AG09319 (cell line): ENCODE measurements at places on chromosomes 1 and 21.

DNA sequence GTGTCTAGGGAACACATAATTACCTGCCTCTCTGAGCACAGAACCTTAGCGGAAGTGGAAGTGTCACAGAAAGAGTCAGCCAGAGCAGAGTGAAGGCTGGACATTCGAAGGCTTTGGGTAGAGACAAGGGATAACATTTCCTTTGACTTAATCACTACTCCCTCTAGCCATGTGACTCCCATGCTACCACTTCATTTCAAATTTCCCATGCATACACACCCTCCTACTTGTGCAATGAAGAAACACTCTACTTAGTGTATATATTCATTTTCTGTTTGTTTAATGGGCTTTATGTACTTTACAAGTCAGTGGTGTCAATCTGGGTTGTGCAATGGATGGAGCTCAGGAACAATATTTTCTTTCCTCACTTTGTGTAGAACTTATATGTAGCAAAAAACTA lies 6.9 kb downstream of the ANKRD35 start:
- no peak for DNase-seq

DNA sequence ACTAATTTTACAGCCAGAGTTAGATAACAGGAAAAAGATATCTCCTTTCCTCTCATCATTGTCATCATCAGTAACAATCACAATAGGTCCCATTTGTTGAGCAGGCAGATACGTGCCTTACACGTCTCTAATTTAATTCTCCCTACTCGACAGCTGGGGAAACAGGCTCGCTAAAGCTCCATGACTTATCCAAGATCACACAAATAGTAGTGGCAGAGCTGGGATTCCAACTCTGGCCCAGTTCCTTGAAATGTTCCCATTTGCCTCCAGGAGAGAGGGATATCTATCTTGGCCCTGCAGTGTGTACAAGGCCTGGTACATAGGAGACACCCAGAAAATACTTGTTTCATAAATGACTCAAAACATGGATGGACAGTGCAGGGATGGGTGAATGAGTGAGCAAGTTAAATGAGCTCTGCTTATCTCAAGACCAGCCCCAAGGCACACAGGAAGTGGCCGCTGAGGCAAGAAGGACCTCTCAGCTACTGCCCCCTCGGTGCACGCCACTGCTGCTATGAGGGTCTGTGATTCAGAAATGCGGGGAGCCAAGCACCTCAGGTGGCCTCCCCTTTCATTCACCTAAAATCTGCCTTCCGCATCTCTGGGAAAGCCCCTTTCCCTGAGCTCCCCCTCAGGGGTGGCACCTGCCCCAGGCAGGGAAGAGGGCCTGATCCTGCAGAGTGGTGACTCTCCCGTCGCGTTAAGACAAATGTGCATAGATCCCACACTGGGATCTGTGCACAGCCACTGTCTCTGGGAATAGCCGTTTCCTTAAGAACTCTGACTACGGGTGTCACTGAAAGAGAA lies 3.6 kb downstream of the KCNN3 start:
- no peak for DNase-seq

DNA sequence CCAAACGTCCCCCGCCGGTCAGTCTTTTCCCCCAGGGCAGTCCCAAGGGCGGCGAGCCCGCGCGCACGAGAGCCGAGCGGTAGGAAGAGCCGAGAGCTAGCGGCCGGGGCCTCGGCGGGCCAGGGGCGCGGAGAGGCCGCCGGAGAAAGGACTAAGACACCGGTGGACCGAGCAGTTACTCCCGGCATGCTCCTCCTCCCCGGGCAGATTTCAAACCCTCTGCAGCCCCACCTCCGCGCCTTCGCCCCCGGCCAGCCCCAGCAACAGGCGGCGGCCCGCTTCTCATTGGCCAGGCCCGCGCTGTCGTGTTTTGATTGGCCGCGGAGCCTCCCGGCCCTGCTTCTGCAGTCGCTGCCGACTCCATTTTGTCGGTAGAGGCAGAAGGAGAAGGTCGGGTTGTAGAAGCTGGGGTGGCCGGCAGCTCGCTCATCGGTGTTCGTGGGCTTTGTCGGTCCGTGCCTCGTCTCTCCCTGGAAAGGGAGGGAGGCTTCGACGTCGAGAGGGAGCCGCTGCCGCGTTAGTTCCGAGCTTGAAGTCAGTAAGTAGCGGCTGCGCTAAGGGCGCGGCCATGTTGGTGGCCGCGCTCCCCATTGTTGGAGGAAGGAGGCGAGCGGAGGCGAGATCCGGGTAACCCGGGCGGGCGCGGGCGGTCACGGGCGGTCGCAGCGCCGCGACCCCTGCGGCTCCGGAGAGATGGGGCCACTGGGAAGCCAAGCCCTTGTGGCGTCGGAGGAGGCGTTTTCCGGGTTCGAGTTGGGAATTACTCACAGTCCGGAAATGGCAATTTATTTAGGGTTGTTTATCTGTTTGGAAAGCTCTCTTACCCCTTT lies at the start of gene PNRC2:
PNRC2 (plus strand) TSS at position 368 of the 830 bp plus-strand sequence. CDS start 1,630 bp downstream, outside the sequence.
- peak; percentile 92 for DNase-seq

DNA sequence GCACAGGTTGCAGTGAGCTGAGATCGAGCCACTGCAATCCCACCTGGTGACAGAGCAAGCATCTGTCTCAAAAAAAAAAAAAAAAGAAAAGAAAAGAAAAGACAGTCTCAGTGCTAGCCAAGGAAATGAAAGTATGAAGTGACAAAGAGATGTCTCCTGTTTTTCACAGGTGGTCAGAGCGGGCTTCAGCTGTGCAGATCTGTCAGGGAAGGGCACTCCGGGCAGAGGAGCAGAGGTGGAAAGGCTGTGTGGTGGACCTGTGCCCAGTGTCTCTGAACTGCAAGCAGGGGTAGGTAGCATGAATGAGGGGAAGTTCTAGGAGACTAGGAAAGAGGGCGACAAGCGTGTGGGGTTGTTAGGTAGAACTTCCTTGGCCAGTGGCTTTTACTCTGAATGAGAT lies 67.5 kb downstream of the CD247 start:
- DNase-seq = no peak

GRCh38 chr1:147201276-147201675 lies 23.9 kb downstream of the FMO5 start:
- DNase-seq = no peak

- DNase-seq = no peak
Observed at GRCh38 chr1:47990286-47990685, 6.9 kb downstream of the TRABD2B start.

DNA sequence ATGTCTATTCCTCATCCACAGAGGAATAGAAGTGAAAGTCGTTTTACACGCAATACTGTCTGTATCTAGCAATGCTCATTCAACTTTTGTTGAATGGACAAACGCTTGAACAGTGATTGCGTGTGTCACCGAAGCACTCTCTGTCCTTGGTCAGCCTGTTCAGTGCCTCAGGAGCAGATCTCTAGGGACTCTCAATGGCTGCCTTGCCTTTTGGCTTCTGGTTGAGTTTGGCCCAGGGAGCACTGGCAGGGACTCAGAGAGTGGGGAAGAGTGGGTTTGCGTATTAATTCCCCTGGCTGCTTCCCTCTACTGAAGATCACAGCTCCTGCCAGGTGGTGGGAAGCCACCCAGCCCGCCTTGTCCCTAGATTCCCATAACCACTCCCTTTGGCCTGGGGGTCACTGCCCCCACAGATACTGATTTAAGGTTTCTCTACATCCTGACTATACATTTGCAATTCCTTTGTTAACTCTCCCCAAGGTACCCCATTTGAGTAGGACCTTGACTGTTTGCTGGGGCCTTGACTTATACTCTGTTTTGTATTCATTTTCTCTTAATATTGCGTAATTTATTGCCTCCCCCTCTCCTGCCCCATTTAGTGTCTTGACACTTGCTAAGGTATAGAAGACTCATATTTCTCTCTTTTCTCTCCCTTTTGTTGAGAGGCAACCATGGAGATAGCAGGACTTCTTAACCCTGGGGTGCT lies 61.7 kb upstream of the USP24 start:
- no peak for DNase-seq

DNA sequence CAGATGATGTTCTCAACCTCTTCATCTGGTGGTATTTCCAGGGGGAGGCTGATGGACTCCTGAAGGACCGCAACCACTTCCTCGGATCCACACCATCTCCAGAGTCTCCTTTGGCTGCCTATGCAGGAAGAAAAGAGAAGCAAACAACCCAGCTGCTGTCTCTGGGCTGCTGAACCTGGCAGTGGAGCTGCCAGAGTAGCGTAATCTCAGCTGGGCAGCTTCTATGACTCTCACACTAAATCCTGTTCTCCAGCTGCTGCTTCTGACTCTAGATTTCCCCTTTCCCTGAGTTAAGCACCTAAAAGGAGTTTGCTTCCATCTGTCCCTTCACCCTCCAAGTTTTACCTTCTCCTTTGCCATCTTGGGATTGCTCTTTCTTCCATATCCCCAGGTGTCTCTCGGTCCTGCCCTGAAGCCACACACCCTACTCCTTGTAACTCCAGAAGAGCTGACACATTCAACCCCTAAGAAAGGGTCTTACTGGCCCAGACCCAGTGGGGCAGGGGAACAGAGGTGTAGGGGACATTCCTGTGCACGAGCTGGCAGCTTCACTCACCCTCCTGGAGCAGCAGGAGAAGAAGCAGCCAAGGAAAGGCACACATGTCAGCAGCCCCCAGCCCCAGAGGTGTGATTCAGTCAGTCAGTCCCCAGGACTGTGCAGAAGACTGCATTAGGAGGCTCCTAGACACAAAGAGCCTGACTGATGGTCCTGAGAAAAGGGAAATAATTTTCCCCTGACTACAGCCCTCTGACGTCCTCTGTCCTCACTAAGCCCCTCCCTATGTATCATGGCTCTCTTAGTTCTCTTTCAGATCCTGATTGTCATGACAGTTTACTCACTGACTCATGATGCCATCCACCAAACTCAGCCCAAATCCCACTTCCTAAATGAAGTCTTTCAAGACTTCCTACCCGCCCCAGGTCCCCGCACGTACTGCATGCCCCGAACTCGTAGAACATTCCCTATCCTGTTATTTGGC lies at the start of gene SLAMF9:
SLAMF9 (minus strand) TSS at position 702 of the 980 bp plus-strand sequence; CDS start at position 602, 100 bp downstream.
- DNase-seq = no peak

- peak; percentile 44 for DNase-seq
Observed at GRCh38 chr1:152182944-152183361, 23.9 kb upstream of the RPTN start.

DNA sequence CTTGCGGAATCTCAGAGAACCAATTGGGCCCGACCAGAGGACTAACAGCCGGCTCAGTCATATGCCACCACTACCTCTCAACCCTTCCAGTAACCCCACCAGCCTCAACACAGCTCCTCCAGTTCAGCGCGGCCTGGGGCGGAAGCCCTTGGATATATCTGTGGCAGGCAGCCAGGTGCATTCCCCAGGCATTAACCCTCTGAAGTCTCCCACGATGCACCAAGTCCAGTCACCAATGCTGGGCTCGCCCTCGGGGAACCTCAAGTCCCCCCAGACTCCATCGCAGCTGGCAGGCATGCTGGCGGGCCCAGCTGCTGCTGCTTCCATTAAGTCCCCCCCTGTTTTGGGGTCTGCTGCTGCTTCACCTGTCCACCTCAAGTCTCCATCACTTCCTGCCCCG lies 49.8 kb downstream of the ACP6 start:
- DNase-seq = no peak

- no peak for DNase-seq
Observed at GRCh38 chr1:39663559-39663958, 8.3 kb downstream of the NT5C1A start.

GRCh38 chr1:163069142-163069541 lies at the start of gene RGS4:
Gene RGS4 (plus strand): TSS chr1:163069361. CDS start chr1:163069485, 124 bp downstream.
- DNase-seq = peak; percentile 87

- DNase-seq = no peak
Observed at GRCh38 chr1:201983380-201983805, 945 bp downstream of the RNPEP start.

DNA sequence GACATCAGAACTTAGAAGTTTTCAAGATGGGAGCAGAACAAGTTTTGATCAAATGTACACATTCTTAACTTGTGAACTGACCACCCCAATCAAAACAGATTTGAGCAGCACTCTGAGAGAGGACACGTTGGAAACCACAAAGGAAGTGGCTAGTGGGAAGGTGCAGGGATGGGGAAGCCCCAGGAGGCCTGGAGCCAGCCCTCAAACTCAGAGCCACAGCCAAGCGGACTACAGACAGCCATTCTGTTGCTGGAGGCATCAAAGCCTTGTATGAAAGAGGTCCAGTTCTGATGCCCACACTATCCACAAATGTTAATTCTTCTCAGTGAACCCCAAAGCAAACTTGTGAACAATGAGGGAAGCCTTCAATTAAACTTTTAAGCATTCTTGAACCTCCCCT lies 143.6 kb upstream of the RAB4A start:
- no peak for DNase-seq

GRCh38 chr1:200901796-200902444 lies 7.2 kb downstream of the INAVA start:
- no peak for DNase-seq

DNA sequence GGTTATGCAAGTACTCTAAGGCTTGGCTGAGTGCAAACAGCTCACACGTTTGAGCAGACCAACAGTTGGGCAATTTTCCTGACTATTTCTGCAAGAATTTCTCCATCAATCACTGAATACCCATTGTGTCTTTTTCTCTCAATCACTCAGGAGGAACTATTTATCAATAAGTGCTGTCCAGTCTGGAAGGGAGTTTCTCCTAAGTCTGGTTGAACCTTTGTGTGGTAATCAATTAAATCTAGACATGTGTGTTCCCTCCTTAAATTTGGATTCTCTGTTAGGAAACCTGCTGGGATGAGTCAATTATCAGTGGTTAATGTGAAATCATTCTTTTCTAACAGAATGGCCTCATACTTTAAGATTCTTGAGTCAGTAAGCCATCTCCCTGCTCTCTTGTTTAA lies 6.8 kb upstream of the AADACL3 start:
- no peak for DNase-seq

GRCh38 chr1:41677620-41678019 lies 193.1 kb upstream of the EDN2 start:
- no peak for DNase-seq

- DNase-seq = no peak
Observed at GRCh38 chr1:16391411-16391810, 24.4 kb downstream of the SZRD1 start.

- DNase-seq = no peak
Observed at GRCh38 chr1:37137014-37137413, 102.7 kb upstream of the GRIK3 start.

DNA sequence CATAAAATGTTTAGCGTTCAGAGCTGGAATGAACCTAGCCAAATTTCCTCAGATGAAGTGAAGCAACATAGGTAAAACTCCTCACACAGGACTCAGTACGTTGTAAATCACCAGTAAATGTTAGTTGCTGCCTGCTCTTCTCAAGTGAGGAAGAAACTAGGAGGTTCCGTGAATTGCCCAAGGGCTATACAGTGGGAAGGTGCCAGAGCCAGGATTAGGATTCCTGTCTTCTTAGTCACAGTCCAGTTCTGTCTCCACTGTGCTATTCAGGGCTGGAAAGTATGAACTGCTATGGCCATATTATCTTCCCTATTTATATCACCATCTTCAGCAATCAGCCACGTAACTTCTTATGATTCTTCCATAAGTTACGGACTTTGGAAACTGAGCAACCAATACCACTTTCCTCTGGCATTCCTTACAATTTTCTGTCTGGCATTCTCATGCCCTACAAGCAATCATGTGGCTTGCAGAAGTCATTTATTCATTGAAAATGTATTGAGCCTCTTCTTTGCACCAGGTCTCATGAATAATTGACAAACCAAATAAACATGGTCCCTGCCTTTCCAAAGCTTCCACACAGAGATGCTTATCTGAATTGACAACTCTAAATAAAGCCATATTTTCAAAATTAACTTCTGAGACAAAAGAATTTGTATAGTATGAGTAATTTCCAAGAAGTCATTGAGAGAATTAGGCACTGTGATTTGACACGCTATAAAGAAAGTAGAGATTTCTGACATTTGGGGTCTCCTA lies 271.6 kb upstream of the SGIP1 start:
- peak; percentile 88 for DNase-seq
